ENCODE measurements at places on chromosomes 1 and 21. TPM values are rescaled to one million over a fixed set of nuclear protein-coding genes. Genes with fewer than 3 reads are reported as not detected.

LIN28A gene
- total RNA-seq = not detected

ADAMTSL4 gene
- 5.6 TPM for total RNA-seq

KAZN gene
- 6.9 TPM for total RNA-seq

KCNK2 gene
- total RNA-seq = 0.08 TPM

LCE2C gene
- total RNA-seq = not detected

DNA sequence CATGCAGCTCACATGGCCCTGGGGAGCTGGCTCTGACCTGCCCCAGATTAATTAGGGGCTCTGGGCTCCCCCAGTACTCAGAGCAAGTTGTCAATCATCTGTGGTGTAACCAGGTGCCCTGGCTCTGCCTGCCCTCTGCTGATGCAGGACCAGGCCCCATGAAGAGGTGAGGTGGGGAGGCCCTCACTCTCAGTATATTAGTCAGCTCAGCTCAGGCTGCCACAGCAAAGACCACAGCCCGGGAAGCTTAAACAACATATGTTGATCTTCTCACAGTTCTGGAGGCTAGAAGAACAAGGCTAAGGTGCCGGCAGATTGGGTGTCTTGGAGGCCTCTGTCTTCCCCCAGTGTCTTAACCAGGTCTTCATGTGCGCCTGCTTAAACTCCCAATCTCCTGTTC, 66.5 kb downstream of the FCRL5 start:
- no peak for DNase-seq

- DNase-seq = no peak
Observed at GRCh38 chr1:157103268-157103667, 3.7 kb upstream of the ETV3L start.

DNA sequence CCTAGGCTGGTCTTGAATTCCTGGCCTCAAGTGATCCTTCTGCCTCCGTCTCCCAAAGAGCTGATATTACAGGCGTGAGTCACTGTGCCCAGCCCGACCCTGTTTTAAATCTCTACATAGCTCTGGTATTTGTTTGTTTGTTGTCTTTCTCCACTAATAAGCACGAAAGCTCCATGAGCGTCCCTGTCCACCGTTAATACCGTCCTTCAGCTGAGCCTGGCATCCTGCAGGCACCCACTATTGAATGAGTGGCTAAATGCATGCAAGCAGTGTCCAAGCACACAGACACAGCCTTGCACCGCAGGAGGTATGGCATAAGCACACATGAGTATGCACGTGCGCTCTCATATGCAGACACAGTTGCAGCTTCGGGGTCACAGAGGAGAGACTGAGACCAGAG, 4.5 kb upstream of the COL16A1 start:
- no peak for DNase-seq

DNA sequence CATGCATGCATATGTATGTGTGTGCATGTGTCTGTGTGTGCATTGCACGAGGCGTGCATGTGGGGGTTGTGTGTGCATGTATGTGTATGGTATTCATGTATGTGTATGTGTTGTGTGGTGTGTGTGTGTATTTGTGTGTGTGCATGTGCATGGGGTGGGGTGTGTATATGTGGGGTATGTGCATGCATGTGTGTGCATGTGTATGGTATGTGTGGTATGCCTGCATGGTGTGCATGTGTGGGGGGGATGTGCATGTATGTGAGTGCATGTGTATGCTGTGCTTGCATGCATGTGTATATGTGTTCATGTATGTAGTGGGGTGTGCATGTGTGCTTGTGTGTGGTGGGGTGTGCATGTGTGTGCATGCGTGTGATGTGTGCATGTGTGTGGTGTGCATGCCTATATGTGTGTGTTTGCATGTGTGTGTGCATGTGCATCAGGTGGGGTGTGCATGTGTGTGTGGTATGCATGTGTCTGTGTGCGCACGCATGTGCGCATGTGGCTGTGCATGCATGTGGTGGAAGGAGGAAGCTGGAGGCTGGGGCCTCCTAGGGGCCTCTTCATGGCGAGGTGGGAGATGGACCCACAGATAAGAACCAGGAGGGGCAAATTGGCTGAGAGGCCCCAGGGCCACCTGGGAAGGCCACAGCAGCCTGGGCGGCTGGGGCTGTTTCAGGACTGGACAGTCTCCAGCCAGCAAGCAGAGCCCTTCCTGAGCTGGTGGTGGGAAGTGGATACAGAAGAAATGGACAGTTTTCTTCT, 35.9 kb upstream of the ARF1 start:
- no peak for DNase-seq

- DNase-seq = no peak
Observed at GRCh38 chr1:206955476-206956451, 9.5 kb upstream of the PIGR start.

DNA sequence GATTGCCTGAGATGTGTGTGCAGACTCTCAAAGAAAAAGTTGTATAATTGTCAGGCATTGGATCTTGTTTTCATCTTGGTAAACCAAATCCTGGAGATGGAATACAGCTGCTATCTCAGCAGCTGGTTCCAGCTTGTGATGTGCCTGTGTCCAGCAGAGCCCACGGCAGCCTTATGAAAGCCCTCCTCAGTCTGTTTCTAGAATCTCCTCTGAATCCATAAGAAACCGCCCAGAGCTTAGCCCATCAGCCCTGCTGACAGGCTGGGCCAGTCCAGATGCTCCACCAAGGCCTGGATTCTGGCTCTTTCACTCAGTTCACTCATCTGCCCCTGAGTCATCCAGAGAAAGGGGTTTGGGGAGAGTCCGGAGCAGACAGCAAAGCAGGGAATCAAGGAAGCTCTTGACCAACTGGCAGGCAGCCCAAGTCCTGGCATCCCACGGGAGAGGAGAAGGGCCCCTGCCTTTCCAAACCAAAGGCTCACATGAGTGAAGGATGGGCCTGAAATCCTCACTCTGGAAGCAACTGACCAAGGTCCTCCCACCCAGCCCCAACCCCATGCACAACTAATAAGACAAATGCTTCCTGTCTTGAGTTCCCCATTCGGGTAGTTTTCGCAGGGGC, 45.7 kb downstream of the NAV1 start:
- DNase-seq = no peak

- no peak for DNase-seq
Observed at GRCh38 chr1:154344977-154345837, 19.9 kb downstream of the ATP8B2 start.

- no peak for DNase-seq
Observed at GRCh38 chr1:9822490-9822889, 1.3 kb downstream of the CLSTN1 start.

- DNase-seq = no peak
Observed at GRCh38 chr1:207218512-207219362, 102.7 kb upstream of the CD55 start.

GRCh38 chr1:210490781-210491180, 162.1 kb downstream of the HHAT start:
- no peak for DNase-seq

GRCh38 chr1:50658459-50659076, 235.3 kb upstream of the DMRTA2 start:
- no peak for DNase-seq

DNA sequence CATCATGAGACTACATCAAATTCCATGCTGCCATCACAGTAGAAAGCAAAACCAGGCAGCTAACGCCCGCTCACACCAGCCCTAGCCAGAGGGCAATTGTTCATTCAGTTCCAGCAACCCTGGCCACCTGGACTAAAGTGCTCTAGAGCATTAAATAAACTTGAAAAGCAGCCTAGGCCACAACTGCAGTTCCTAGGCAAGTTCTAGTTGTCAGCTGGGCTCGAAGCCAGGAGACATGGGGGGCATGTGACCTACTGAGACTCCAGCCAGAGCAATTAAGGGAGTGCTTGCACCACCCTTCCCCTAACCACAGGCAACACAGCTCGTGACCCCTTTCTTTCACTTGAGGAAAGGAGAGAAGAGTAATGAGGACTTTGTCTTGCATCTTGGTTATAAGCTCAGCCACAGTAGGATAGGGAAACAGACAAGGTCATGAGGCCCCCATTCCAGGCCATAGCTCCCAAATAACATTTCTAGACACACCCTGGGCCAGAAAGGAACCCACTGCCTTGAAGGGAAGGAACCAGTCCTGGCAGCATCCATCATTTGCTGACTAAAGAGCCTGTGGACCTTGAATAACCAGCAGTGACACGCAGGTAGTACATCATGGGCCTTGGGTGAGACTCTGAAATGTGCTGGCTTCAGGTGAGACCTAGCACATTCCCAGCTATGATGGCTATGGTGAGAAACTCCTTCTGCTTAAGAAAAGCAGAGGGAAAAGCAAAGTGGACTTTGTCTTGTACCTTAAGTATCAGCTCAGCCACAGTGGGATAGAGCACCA, 77.0 kb downstream of the ZZZ3 start:
- DNase-seq = no peak
